ENCODE measurements at places on chromosomes 6 and 20.

- peak; percentile 15 for DNase-seq
Measured at GRCh38 chr6:118650582-118651281, 659 bp downstream of the CEP85L start.

- no peak for DNase-seq
Measured at GRCh38 chr20:63744574-63745423, 5.2 kb downstream of the SLC2A4RG start.

- DNase-seq: no peak
Measured at GRCh38 chr20:11869641-11870040, 48.1 kb upstream of the BTBD3 start.

DNA sequence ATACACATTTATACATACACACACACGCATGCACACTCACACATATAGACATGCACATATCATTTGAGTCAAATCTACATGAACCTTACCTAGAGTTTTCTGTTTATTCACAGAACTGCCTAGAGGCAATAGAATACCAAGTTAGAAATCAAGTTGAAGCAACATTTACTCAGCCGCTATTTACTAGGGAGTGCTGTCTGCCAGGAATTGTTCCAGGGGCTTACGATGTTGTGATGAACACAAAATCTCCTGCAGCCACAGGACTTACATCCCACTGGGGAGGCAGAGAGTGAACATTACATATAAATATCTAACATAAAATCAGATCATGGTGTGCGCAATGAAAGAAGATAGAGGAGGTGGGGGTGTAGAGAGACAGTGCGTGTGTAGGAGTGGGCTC, 80.4 kb downstream of the GCLC start:
- no peak for DNase-seq

- DNase-seq: peak; percentile 49
Measured at GRCh38 chr20:47487175-47487917, 14.3 kb upstream of the NCOA3 start.

GRCh38 chr6:157410045-157410444, 29.1 kb downstream of the ZDHHC14 start:
- DNase-seq: no peak

DNA sequence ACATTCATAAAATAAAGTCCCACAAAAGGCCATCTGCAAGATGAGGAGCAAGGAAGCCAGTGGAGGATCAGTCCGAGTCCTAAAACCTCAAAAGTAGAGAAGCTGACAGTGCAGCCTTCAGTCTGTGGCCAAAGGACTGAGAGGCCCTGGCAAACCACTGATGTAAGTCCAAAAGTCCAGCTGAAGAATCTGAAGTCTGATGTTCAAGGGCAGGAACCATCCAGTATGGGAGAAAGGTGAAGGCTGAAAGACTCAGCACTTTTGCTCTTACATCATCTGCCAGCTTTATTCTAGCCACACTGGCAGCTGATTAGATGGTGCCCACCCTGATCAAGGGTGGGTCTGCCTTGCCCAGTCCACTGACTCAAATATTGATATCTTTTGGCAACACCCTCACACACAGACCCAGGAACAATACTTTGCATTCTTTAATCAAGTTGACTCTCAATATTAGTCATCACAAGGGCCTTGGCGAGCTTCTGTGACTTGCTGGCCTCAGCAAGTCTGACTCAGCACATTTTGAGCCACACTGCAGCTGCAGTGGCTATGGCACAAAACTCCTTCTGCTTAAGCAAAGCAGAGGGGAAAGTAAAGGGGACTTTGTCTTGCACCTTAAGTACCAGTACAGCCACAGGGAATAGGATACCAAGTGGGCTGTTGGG, 1370.3 kb upstream of the CITED2 start:
- DNase-seq: no peak

DNA sequence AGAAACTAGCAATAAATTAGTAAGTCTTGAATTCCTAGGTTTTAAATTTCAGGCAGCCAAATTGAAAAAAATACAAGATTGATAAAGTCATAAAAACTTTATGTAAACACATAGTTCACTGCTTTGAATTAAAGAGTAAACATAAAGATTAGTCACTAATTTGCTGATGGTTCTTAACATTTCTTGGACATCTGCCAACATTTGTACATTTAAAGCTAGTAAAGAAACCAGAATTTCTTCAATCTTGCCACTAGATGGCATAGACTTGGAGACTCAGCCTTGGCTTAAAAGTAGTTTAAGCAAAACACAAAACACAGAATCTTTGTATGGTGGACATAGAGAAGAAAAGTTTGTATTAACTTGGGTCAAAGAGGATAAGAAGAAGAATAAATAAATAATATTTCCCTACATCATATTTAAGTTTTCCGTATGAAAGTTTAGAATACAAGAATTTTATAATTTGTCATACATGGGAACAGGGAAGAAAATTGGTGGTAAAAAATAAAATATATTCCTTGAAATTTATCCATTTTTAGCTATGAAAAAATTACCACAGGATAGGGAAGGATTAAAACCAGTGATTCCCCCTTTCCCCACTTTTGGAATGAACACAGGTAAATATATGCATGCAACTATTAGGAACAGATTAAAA, 41.7 kb upstream of the FAM135A start:
- DNase-seq: no peak

DNA sequence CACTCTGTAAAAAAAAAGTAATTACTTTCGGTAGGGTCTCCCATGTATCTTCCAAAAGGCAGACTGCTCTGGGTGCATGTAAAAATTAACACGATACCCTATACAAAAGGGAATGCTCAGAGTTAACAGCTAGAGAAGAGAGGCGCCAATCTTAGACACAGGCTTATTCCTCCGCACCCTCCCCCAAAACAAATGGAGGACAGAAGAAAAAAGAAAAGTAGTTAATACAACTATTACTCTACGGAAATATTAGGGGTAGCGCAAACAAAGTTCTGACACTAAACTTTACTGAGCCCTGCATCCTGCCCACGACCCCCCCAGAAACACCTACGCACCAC, 331 bp upstream of the UFL1 start:
- DNase-seq: no peak

GRCh38 chr20:33944914-33945313, 48.8 kb upstream of the RALY start:
- DNase-seq: no peak

GRCh38 chr6:25463441-25463840, 184.3 kb downstream of the CARMIL1 start:
- no peak for DNase-seq

- DNase-seq: no peak
Measured at GRCh38 chr6:166610069-166610468, 17.0 kb downstream of the RPS6KA2 start.

DNA sequence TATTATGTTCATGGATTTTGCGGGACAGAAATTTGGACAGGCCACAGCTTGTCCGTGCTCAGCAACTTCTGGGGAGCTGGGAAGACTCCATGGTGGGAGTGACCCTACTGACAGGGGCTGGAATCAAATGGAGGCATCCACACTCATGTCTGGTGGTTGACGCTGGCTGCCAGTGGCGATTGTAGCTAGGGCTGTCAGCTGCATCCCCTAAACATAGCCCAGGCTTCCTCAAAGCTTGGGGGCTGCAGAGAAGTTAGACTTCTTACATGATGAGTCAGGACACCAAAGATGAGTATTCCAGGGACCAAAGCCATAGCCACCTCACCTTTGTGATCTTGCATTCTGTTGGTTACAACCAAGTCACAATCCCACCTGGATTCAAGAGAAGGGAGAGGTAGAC, 18.4 kb upstream of the FAM50B start:
- DNase-seq: no peak

DNA sequence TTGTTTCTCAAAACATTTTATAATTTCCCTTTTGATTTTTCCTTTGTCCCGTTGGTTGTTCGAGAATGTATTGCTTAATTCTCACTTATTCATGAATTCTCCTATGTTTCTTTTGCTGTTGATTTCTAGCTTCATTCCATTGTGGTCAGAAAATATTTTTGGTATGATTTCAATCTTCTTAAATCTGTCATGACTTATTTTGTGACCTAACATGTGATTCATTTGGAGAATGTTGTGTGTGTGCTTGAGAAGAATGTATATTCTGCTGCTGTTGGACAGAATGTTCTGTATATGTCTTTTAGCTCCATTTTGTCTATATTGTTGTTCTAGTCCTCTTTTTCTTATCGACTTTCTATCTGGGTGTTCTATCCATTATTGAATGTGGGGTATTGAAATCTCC, 286.2 kb upstream of the RNF217 start:
- DNase-seq: no peak

GRCh38 chr6:158408552-158409130, 96.4 kb downstream of the TULP4 start:
- no peak for DNase-seq

DNA sequence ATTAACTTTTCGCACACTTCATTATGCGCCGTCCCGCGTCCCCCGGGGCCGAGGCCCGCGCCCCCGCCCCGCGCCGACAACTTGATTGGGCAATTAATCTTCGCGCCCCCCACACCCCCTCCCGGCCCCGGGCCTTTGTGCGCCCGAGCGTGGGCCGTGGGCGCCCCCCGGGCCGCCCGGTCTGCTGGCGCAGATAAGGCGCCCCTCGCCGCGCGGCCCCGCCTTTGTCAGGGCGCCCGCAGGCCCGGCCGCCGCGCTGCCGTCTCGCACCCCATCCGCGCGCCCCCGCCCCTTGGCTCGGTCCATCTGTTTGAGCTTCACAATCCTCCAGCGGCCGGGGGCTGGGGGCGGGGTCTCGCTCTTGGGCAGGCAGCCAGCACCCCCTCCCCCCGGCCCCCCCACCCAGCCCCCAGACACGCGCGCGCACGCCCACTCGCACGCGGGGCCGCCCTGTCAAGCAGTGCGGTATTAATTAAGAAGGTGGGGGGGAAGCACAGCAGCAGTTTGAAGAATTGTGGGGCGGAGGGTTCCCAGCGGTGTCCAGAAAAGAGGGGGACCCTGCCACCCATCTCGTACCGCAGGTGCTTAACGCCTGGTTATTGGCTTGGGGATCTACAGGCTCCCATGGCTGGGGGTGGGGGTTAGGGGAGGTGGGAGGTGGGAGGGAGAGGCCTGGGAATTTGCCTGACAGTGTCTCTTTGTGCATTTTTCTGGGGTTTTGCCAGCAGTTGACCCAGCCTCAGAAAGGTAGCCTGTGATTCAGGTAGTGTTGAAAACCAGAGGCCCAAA, 34.6 kb upstream of the SCRT2 start:
- DNase-seq: no peak

- no peak for DNase-seq
Measured at GRCh38 chr6:75460681-75461080, 32.9 kb downstream of the FILIP1 start.

DNA sequence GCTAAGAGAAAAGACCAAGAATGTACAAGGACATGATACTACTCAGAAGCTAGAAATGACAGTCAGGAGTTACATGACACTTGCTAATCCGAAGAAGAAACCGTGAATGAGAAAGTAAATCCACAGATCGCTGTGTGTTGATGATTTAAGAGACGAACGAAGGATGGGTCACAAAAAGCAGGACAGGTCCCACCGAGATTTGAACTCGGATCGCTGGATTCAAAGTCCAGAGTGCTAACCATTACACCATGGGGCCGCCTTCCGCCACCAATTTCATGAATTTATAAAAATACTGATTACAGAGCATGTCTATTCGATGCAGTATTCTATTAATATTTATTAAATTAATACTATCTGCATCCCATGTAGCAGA, 54.0 kb upstream of the BTN3A2 start:
- DNase-seq: no peak

GRCh38 chr6:31120151-31120915, at the start of gene CDSN:
TSS of gene CDSN (minus strand) at chr6:31120446. CDS start at chr6:31120419, 27 bp downstream.
- DNase-seq: no peak

- DNase-seq: no peak
Measured at GRCh38 chr6:162343198-162343935, 384.2 kb downstream of the PRKN start.

GRCh38 chr20:18926965-18927364, 113.4 kb downstream of the SCP2D1 start:
- DNase-seq: no peak

- no peak for DNase-seq
Measured at GRCh38 chr20:21396599-21397340, 556 bp downstream of the NKX2-4 start.

DNA sequence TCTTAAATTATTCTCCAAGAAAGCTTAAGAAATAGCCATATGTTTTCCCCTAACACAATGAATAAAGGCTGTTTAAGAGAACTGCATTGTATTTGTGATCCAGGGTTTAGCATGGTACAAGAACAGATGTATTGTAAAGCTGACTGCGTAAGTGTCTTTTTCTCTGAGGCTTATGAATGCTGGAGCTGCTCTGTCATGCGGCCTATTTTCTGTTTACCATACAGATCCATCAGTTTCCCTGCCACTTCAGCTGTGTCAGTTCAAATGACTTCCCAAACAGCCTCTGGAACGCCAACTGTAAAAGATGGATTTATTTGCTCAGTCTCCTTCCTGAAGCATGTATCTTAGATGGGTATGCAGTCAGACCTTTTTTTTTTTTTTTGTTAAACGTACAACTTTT, 419.3 kb upstream of the HS3ST5 start:
- DNase-seq: no peak

DNA sequence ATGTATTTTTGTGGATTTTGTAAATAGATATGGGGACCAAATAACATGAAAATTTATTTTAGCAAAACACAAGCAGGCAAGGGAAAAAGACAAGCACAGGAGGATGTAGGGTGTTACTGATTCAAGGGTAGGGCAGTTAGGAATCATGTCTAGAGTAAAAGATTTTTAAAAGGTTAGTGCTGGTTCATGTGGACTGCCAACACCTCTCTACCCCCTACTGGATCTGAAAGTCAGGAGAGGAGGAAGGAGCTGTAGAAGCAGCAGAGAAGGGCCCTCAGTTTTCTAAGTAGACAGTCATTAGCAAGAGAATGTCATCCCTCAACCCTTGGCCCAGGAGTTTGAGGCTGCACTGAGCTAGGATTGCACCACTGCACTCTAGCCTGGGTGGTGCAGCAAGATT, 95.2 kb downstream of the RREB1 start:
- no peak for DNase-seq

DNA sequence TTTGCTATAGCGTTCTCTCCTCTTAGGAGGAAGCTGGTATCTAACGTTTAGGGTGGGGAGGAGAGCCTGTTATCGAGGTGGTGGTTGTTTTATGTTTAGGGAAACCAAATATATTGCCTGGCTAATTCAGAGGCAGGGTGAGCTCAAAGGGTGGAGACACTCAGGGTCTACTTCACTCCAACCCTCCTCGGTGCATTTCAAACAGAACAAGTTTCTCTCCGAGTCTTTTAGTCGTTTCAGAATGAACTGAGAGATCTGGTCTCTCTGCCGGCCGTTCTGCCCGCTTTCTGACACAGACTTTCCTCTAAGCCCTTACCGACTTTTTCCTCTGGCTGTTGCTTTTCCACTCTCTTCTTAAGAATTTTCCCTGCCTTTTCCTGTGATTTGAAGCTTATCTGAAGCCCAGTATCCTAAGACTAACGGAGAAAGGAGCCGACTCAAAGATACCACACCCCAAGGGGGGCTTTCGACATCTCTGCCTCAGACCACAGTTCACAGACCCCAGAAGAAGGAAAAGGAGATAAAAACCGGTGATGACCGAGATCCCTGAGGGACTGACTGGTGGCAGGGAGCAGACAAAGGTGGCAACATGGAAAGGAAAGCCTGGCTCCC, 865 bp downstream of the STK38 start:
- DNase-seq: no peak

DNA sequence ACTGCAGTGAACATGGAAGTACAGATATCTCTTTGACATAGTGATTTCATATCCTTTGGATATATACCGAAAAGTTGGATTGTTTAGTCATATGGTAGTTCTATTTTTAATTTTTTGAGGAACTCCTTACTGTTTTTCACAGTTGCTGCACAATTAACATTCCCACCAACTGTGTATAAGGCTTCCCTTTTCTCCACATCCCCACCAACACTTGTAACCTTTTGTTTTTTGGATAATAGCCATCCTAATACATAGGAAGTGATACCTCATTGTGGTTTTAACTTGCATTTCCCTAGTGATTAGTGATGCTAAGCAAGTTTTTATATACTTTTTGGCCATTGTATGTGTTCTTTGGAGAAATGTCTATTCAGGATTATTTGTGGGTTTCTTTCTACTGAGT, 45.1 kb upstream of the TENT5A start:
- DNase-seq: no peak

Measured in stimulated activated CD4-positive, alpha-beta T cell treated with anti-CD3 and anti-CD28 coated beads, Interleukin-12 subunit alpha, Interleukin-12 subunit beta, amount 100 ng/mL, for 24 hours (primary cell).